SK-N-SH (cell line): ENCODE measurements at places on chromosomes 2 and 18.

DNA sequence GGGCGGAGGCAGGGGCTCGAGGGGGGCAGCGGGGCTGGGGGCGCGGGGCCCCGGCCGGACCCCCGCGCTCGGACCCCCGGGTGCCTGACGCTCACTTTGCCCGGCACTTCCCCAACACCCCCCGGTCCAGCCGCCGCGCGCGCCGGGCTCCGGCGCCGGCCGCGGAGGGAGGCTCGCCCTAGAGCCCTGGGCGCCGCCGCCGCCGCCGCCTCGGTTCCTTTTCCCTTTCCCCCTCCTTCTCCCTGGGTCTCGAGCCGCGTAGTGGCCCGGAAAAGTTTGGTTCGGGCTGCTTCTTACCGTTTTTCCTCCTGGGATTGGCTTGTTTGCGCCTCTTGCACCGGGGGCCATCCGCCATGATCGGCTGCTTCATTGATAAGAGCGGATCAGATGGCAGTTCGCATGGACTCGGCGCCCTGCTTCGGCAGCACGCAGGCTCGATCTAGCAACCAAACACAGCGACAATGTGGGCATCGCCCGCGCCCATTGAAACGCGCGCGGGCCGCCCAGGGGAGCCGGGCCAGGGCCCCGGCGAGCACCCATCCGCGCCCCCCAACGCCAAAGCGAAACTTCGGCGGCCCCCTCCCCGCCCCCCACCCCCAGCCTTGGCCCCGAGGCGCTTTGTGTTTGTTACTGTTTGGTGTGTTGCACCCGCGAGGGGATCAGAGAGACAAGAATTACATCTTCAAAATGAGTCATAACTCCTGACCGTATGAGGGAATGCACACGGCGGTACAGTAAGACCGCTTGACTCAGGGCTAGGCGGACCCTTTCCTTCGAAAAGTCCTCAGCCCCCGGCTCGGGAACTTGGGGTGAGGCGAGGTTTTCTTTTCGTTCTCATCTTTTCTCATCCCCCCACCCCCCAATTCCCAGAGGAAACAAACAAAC lies 2.7 kb downstream of the ZEB2 start:
- DNase-seq: peak; percentile 77

- no peak for DNase-seq
Measured at GRCh38 chr18:27636576-27637085, 451.5 kb upstream of the CHST9 start.

DNA sequence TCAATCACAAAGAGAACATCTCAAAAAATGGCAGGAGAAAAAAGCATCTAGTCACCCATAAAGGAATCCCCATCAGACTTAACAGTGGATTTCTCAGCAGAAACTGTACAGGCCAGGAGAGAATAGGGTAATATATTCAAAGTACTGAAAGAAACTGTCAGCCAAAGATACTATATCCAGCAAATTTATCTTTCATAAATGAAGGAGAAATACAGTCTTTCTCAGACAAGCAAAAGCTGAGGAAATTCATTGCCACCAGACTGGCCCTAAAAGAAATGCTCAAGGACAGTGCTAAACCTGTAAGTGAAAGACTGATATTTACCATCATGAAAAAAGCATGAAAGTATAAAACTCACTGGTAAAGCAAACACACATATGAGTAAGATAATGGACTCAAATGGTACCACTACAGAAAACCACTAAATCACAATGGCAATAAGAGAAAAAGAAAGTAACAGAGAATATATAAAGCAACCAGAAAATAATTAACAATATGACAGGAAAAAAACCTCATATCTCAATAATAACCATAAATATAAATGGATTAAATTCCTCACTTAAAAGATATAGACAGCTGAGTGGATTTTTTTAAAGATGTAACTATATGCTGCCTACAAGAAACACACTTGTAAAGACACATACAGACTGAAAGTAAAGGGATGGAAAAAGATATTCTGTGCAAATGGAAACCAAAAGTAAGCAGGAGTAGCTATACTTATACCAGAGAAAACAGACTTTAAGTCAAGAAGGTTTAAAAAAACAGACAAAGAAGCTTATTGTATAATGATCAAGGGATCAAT lies 83.4 kb upstream of the STK39 start:
- no peak for DNase-seq

DNA sequence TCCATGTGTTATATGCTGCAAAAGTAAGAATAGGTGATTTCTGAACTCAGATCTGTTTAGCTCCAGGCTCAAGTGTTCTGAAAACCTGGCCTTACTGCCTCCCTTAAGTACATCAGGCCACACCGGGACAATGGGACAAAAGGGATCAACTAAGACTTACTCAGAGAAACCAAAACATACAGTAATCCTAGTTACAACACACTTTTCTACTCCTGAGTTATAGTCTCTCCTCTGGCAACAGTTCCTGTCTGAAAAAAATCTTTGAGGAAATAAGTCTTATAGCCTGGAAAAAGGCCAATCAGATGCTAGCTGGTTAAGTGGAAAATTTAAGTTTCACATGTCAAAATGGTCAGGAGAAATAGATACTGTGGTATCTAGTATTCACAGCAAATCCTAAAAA lies 5.6 kb downstream of the METTL5 start:
- DNase-seq: no peak

GRCh38 chr2:28424799-28425463 lies 32.3 kb downstream of the FOSL2 start:
- DNase-seq: no peak
